ENCODE measurements at places on chromosomes 3 and 15.

- no peak for DNase-seq
Observed at GRCh38 chr15:37138591-37139215, 38.4 kb upstream of the MEIS2 start.

- DNase-seq = no peak
Observed at GRCh38 chr3:31436830-31437229, 95.9 kb upstream of the STT3B start.

DNA sequence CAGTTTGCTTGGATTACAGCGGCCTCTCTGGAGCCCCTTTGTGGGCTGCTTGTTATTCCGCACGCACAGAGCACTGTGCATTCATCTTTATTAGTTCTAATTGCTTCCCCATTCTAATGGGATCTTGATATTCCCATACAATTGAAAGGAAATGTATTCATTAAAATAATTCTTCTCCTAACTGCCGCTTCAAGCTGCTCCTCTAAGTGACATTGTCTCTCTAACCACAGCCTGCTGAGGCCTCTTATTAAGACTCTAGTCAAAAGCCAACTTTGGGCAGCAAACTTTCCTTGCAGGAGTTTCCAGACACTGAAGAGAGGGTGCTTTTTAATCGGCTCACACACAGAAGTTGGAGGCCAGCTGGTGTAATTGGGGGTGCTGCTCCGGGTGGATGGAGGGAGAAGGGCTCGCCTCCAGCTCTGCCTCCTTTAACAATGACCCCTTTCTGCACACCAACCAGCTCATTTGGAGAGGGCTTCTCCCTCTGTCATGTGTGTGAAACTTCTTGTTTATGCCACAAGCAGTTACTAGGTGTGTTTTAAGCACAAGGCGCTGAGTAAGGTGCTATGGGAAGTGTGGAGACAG lies 5.6 kb upstream of the MAGEF1 start:
- no peak for DNase-seq

DNA sequence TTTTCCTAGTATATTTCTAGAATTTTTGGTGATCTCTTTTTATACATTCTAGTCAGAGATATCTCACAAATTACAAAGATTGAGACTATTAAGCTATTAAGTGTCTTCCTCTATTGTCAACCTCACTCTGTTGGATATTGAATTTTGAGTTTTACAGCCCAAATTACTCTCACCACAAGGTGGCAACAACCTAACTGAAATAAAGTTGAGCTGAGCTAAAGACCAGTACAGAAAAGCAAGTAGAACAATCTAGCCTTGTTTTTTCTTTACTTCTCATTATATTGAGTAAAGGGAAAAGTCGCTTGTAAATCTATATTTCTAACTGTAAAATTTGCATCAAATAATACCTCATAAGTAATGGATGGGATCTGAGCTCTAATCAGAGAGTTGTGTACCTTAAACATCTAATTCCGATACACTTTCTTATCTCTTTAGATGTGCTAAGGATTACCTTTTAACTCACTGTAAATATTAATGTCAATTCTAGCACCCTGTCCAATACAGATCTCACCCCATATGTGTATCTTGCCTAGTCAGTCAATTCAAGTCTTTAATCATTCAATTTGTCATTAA lies 13.6 kb upstream of the COMMD2 start:
- peak; percentile 37 for DNase-seq

GRCh38 chr15:88021601-88022000 lies 234.9 kb downstream of the NTRK3 start:
- DNase-seq = no peak

DNA sequence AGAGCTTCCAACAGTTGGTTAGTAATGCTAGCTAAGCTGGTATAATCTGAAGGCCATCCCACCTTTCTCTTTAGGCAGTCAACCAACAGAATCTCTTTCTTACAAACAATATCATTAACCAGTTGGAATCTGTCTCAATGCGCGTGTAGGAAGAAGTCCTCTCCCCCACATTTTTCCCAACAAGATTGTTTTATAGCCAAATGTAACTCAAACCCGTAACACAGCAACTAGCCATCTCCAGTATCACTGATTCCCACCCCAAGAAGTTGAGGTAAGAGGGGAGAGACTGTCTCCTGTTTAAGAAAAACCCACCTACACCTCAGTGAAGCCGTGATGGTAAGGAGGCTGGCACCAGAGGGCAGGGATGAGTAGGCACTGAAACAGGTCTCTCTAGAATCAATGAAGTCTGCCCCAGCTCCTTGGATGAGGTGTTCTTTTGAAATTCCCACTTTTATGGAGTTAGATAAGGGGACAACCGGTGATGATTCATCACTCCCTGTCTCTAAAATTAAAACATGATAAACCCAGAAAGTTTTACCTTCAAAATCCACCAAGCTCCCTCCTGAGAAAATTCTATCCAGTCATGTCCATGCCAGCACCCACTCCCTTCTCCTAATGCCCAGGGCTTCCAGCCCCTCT lies 30.9 kb downstream of the CDC25A start:
- DNase-seq = no peak

GRCh38 chr3:119420196-119420595 lies 43.2 kb downstream of the TMEM39A start:
- no peak for DNase-seq

DNA sequence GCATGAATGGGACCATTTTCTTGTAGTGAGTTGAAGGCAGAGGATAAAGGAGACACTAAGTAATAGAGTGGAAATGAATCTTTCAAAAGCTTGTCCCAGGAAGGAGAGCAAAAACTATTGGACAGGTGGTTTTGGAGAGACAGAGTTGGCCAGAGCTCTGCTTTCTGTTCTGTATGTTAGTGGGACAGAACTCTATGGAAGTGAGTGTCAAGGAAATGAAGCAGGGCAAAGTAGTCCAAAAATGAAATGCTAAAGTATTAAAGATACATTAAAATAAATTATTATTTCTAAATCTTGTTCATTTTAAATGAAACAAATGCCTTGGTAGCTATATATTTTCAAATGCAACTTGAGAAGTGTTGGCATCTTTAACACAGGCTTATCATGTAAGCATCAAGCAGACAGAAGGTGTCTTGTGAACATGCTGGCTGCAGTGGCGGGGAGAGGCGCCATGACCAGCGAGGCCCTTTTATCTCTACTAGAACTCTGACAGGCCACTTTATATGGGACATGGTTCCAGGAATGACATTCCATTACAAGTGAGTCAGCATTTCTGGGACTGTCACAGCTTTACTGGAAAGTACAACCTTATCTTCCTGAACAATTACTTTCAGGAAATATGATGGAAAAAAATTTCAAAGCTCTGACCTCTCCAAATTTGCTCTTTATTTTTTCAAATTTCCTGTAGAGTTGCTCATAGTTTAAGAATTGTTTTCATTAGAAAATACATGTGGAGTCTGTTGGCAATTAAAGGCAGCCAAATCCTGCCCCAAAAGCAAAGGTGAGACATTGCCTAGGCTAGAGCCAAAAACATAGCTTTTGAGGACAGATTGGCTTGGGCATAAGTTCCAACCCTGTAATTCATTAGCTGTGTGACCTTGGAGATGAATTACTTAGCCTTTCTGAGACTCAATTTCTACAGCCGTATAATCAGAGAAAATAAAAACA lies 106.5 kb downstream of the ECT2 start:
- DNase-seq = peak; percentile 66

- no peak for DNase-seq
Observed at GRCh38 chr3:89179355-89180001, 72.1 kb downstream of the EPHA3 start.

GRCh38 chr15:100994597-100995446 lies 75.7 kb downstream of the LRRK1 start:
- no peak for DNase-seq

DNA sequence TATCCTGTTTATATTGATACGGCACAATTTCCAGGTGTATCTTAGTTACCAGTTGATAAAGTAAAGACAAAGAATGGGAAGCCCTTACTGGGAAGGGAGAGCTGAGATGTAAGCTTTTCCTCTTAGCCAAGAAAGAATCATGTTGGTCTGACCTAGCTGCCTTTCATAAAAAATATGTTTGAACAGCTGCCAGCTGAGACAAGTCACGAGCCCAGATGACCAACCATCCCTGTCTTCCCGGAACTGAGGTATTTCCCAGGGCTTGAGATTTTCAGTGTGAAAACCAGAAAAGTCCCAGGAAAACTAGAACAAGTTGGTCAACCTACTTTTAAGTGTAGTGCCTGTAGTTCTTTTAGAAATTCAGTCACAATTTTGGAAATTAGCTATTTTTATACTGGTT lies 3.6 kb upstream of the MYH15 start:
- no peak for DNase-seq

DNA sequence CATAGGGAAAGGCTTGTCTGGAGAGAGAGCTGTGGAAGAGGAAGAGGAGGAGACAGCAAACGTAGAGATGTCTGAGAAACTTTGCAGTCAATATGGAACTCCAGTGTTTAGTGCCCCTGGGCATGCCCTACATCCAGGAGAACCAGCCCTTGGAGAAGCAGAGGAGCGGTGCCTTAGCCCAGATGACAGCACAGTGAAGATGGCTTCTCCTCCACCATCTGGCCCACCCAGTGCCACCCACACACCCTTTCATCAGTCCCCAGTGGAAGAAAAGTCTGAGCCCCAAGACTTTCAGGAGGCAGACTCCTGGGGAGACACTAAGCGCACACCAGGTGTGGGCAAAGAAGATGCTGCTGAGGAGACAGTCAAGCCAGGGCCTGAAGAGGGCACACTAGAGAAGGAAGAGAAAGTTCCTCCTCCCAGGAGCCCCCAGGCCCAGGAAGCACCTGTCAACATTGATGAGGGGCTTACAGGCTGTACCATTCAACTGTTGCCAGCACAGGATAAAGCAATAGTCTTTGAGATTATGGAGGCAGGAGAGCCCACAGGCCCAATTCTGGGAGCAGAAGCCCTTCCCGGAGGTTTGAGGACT lies 6.9 kb downstream of the MAP1A start:
- no peak for DNase-seq

DNA sequence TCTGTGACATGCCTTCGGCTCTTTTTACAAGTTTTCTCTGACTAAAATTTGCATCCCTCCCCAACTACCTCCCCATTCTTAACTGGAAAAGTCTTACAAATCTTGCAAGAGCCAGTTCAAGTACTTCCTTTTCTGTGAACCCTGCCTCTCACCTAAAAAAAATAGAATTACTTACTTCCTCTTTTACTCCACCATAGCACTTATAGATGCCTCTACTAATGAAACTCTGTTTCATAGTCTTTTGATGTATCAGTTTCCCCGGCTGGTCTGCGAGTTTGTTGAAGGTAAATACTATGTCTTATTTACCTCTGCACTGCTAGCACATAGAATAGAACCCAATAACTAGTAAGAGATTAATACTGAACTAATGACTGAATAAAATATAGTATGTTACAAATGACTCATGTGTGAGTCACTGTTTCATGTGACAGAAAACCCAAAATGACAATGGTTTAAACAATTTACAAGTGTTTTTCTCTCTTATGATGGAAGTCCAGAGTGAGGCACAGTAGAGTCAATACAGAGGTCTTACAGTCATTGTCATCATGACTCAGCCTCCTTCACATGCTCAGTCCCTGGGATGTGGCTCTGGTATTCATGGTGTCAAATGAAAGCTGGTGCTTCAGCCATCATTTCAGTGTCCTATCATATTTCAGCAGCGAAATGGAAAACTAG lies 393.5 kb downstream of the RSL24D1 start:
- DNase-seq = no peak

- DNase-seq = no peak
Observed at GRCh38 chr3:102480139-102480538, 45.3 kb downstream of the ZPLD1 start.
